ENCODE measurements at places on chromosomes 16 and 17.

DNA sequence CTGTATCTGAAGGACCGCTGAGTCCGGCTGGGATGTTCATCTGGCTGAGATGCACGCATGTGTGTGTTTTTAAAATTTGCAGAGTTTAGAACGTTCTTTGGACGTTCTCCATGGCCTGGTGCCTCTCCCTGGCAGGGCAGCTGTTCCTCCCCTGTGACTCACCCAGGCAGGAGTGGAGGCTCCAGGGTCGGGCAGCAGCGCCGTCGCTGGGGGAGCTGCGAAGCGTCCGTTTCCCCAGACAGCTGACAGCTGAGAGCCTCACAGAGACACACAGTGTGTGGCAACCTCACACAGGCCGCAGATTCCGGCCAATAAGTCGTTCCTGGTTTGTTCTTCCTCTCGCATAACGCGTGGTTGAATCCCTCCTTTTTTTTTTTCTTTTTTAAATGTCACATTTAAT, 80.6 kb downstream of the OR1D5 start:
- DNase-seq = no peak

GRCh38 chr16:77970371-77970770, 52.0 kb upstream of the CLEC3A start:
- DNase-seq = no peak

DNA sequence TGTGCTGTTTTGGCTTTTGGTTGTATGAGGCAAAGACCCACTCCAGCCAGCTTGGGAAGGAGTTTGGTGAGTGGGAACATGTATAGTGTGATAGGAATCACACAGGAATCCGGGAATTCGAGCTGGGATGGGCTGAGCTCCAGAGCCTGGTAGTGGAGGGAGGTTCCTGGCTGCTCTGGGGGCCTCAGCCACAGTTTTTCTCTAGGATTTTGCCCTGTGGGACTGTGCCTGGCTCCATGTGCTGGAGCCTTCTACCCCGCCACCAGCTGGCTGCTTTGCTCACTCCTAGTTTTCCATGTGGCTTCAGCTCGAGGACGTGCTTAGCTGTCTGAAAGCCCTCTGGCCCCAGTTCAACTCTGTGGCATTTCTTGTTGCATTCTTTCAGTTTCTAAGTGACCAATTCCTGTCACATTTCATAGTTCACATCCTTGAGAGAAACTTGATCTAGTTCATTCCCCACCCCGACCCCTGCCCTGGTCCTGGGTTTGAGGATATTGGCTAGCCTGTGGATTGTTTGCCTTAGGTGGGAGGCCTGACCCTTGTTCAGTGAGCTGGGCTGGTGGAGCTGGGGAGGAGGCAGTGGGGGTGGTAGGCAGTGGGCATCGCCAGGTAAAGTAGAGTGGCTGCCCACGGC, 5.0 kb downstream of the SEC14L1 start:
- peak; percentile 68 for DNase-seq

- DNase-seq = peak; percentile 69
These were observed 303 bp upstream of the SCNN1G start for GRCh38 chr16:23182206-23182678.

GRCh38 chr17:76382351-76382802, 2.0 kb upstream of the SPHK1 start:
- DNase-seq = no peak

DNA sequence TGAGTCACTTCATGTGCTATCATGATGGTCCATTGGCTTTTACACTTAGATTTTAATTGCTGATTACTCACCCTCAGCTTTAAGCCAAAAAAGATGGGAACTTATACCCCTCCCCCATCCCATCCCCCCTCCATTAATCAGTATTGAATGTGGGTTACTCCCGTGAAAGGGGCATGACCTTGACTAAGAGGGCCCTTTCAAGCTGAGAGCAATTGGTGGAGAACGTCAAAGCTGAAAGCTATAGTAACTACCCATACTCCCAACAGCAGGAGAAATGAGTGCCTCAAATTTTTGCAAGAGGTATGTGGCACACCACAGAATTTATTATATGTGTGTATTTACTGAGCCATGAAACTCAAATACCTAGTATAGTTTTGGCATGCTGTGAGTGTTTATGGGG, 99.7 kb upstream of the CDH8 start:
- DNase-seq = no peak

GRCh38 chr16:7303660-7304200, 28.9 kb upstream of the RBFOX1 start:
- no peak for DNase-seq
